GDM1 (cell line): ENCODE measurements at places on chromosomes 4 and X.

DNA sequence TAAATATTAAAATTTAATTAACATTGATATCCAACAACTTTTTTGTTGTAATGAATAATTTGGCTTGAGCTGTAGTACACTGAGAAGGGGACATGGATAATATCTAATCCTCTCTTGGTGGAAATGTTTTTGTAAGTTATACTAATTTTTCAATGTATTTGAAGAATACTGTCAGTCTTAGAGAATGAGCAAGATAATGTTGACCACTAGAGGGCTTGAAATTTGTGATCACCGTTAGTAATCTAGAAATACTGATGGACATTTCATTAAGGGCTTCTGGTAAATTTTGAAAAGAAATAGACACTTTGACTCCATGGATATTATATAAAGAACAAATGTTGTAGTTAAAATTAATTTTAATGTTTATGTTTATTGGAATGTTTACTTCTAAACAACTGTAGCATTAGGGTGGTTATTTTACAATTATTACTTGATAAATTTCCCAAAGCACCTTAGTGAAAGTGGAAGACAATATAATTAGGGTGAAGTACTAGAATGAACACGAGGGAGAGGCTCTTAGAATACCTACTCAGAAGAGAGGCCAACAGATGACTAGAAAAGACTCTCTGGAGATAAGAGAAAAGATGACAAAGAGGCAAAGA is 20.0 kb upstream of the CAMK2D start:
- no peak for DNase-seq

DNA sequence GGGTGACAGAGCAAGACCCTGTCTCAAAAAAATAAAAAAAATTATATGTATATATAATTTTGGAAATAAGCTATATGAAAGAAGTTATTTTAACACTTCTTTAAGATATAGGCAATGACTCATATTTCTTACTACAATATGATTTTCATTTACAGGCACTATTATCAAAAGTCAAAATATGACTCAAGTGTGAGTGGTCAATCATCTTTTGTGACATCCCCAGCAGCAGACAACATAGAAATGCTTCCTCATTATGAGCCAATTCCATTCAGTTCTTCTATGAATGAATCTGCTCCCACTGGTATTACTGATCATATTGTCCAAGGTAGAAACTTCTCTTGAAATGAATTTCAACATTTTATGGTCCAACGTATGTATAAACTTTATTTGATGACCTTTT is 20.8 kb downstream of the OCIAD1 start:
- no peak for DNase-seq

DNA sequence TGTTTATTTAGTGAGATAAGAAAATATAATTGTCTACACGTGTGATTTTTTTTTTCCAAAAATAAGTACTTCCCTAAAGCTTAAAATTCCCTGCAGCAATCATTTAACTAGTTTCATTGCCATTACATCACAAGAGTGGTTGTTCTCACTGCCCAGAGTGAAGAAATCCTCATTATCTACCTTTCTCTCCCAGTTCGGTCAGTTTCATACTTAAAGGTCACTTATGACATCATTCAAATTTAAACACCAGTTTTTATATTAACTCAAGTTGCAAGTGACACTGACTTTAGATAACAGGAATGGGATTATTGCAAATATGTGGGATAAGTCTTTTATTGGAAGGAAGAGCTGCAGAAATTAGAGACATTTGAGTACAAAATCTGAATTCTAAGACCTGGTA is 1699.8 kb upstream of the IGFBP7 start:
- no peak for DNase-seq

GRCh38 chr4:38371391-38371851 is 292.6 kb upstream of the KLF3 start:
- DNase-seq, result no peak

DNA sequence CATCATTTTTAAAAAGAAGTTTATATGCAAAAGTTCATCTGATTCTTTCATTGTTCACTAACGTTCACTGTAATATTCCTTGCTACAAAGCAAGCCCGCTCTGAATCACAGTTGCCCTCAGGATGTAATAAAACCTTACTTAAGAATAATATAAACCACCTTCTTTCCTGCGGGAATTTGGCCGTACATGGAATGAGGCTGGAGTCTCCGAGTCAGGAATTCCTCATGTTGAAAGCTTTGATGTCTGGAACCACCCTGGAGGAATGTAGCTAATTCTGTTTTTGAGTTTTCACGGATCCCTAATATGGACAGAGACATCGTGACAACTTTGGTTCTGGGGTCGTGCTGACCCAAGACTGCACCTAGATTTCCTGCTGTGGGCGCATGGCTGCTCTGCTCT is 58.5 kb downstream of the CRLF2 start:
- no peak for DNase-seq

- no peak for DNase-seq
Measured at GRCh38 chr4:54954656-54955388, 170.6 kb downstream of the KDR start.

DNA sequence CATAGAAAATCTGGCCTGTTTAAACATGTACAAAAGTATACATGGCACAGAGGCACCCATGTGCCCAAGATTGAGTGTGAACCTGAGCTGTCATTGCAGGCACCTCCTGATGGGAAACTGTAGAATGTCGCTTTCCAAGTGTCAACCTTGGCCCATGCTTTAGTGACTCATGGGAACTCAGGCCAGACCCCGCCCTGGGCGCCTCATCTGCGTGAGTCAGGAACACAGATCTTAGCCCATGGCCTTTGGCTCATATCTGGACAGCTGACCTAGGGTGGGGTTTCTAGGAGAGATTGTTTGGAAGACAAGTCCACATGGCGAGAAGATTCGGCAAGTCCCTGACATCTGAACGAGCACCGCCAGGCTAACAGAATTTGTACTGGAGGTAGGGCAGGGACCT is 50.0 kb downstream of the CYTL1 start:
- DNase-seq, result no peak

DNA sequence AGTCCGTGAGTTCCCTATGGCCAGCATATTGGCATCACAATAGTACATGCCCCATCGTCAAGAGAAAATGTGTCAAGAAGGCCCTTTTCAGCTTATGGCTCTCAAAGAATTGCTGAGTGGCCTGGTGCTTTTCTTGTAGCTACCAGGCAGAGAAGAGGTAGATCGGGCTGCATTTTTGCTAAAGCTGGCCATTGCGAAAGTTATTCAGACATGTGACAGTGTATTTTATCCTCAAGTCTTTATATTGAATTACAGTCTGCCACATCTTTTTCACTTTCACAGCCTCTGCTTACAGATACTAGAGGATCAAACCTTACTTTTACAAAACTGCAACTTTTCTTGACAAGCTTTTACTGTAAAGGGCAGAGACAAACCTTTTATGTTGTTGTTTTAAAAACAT is 261.5 kb upstream of the IGFBP7 start:
- no peak for DNase-seq

- DNase-seq, result no peak
Measured at GRCh38 chr4:108794136-108794535, 31.3 kb upstream of the ETNPPL start.

DNA sequence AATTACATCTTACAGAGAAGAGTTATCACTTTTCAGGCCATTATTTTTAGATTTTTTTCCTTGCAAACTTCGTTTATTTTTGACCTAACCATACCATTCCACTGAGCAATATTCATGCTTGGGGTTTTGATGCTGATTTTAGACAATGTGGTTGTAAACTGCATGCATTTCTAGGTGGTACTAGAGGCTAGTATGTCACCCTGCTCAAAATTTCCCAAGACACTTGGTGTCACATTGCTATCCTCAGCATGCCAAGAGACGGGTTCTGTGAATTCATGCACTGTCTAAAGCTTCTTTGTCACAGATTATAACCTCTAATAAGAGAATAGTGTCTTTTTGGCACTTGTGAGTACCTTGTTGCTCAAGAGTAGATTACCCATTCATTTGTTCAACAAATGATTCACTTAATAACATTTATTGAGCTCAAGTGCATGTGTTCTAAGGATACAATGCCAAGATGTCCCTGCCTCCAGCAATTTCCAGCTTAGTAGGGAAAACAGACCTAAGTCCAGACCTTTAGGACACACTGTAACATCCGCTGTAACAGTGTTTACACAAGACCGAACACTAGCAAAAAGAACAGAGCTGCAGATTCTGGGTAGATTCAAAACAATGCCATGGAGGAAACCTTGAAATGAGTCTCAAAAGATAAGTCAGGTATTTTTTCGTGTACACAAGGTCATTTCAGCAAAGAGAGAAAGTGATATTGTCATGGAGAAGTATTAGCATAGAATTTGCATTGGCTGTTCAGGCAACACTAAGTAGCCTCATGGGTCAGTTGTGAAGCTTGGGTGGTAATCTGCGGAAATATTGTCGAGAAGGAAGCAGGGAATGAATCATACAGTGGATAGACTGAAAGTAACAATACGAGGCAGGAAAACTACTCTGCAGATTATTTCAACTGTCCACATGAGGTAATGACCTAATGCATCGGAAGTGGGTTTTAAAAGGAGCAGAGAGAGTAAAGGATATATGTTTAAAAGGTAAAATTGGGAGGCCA is 515.1 kb upstream of the ZFP42 start:
- no peak for DNase-seq

DNA sequence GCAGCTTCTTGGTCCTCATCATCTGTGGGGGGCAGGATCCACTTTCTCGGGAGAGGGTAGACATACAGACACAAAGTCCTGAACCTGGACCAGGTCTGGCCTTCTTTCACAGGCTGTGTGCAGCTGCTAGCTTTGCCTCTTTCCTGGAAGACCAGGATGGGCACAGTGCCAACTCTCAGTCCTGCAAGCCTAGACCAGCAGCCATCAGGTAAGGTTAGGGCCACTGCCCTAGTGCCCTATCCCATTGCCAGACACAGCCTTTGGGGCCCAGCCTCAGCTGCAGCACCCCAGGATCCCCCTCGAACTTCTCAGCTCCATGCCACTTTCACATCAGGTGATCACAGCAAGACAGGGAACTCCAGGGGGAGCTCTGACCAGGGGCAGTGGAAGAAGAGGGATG is 38.4 kb downstream of the ZNF185 start:
- DNase-seq, result no peak

DNA sequence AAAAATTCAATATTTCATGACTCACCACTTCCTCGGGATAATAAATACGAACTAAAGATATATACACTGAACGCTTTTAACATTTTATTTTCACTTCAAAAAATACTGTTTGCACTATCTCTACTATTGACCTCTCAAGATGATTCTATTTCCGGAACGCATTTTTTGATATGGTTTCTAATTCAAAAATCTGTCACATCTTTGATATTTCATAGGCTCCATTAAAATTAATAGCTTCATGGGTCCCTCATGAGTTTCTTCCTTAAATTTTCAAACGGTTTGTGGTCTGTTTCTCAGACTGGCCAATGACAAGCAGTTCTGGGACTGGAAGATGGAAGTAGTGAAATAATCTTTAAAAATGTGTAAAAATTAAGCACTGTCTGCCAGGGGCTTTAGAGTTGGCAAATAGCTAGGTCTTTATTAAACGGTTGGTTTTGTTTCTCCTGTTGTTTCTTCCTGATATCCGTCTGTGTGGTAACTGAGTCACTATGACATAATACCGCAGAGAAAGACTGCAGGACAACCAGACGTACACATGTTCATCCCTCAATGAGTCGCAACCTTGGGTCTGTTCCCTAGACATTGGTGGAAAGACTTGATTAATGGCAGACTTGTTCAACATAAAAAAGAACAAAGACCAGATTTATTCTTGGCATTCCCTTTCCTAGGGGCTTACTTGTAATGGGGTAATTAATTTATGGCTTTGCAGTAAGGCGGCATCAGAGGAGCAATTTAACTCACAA is 133.8 kb downstream of the PALLD start:
- no peak for DNase-seq

DNA sequence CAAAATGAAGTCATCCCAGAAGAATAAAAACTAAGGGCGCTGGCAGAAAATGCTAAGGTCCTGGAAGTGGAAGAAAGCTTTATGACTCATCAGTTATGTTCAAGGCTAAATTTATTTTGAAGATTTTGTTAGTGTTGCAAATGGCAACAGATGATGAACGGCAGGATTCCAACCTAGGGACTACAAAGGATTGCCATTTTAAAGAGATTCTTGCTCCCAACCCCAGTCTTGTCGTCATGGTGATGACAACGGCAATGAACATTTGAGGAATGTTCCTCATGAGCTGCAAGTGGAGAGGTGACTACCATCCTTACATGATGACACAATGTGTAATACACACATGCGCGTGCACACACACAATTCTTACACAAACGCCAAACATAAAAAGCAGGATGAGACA is 54.4 kb upstream of the FTHL17 start:
- DNase-seq, result no peak

DNA sequence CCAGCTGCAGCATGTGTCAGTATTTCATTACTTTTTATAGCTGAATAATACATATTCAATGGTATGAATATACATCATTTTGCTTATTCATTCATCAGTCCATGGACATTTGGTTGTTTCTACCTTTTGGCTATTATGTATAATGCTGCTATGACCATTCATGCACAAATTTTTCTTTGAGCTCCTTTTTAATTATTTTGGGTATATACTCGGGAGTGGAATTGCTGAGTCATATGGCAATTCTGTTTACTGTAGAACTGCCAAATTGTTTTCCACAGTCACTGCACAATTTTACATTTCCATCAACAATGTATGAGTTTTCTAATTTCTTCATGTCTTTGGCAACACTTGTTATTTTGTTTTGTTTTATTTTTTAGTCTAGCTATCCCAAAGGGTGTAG is 405.9 kb upstream of the PITX2 start:
- DNase-seq, result no peak
